ENCODE measurements at places on chromosomes 5 and 9.

DNA sequence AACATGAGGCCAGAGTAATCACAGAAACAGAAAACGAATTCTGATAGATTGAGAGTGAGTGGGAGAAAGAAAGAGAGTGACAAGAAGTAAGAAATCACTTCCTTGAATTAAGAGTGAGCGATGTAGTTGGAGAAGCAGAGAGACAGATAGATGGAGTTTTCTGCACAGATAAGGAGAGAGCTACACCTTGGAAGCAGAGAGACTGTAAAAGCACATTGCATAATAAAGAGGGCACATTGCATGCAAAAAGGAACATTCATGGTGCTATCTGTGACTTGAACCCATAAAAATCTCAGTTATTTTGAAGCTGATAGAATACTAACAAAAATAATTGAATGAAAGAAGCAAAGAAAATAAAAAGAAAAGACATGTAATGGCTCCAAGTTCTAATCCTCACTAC lies 943.8 kb downstream of the NR2F1-AS1 start:
- no peak for DNase-seq

DNA sequence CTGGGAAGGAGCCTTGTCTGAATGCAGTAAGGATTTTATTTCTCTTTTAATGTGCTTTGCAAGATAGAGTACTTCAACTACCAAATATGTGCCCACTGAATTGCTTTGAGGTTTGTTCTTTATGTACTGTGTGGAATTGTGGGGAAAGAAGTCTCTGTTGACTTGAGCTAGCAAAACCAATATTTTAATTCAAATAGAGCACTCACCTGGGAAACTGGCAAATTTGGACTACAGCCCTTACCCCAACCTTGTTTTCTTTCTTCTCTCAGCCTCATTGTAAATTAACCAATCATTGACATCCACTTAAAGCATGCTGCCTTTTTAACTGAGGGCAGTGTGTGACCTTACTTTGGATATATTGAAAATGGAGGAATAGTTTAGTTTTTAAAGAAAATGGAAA lies 409.0 kb downstream of the SPATA31D1 start:
- DNase-seq, result no peak

GRCh38 chr5:90809311-90810056 lies 250.9 kb downstream of the ADGRV1 start:
- no peak for DNase-seq

- no peak for DNase-seq
These were observed 1.3 kb downstream of the OGN start for GRCh38 chr9:92402826-92403745.

- peak; percentile 81 for DNase-seq
These were observed 450.2 kb upstream of the ZNF608 start for GRCh38 chr5:125196481-125197111.

DNA sequence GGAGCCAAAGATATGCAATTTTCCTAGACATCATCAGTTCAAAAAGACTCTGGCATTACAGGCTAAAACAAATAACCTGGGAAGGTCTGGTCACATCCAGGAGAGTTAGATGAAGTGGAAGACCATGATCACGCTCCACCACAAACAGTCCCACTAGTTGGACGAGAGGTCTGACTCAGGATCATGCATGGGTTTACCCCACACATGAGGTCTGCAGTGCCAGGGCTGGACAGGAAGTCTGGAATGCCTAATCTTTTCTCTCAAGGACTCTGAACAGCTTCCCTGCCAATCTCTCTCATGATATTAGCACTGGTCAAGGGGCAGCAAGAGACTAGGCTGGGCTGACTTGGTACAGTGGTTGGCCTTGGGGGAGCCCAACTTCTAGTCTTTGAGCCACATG lies 7.1 kb downstream of the PRUNE2 start:
- no peak for DNase-seq

DNA sequence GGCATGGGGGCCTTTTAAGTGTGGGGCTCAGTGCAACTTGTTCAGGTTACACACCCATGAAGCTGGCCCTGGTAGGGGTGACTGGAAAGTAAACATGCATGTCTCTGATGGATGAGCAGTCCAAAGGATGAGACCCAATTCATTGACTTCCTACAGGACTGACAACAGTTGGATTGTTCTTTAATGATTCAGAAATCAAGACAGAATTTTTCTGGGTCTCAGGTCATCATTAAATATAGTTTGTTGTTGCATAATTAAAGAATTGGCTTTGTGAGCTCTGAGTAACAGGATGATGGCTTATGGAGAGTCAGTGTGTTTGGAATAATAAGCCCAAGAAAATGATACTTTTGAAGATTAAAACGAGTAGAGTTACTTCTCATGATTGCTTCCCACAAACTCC lies 604.2 kb upstream of the CLINT1 start:
- DNase-seq, result no peak
